ENCODE measurements at places on chromosomes 7 and 10.

DNA sequence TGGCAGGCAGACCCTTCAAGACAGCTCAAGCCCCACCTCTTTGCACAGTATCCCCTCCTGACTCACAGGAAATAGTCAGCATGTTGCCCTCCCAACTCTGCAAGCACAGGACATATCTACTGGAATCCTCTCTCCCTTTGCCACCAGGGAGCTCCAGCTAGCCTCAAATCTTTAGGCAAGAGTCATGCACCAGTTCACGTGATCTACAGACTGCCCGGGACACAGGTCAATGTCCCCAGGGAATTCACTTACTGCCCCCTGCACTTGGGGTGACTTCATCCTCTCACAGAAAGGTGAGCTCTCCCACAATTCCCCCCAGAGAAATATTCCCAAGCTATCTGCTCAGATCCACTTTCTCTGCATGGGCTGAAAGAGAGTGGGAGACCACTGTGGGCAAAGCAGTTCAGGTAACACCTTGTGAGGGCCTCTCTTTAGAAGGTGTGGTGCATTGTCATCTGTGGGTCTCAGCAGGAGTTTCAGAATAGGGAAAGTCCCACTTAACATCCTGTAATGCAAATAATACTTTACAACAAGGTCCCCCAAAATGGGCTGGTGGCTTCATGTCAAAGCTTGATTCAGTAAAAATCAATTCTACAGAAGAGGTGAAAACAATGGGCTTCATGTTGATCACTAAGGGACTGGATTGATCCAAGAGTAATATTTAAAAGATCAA, 129.9 kb downstream of the NOC3L start:
- no peak for DNase-seq
- H3K4me1 ChIP-seq = peaks cover 15% of the 10 kb centered on the region
- H3K27ac ChIP-seq = no peak overlapping the region

GRCh38 chr10:104297697-104298660, 29.0 kb downstream of the GSTO2 start:
- H3K27me3 ChIP-seq = no peaks in the 10 kb centered on the region
- peaks cover 10% of the 10 kb centered on the region for H3K4me1 ChIP-seq

- no peak overlapping the region for H3K4me3 ChIP-seq
- peaks cover 24% of the 10 kb centered on the region for H3K4me1 ChIP-seq
- H3K27me3 ChIP-seq = no peaks in the 10 kb centered on the region
Observed at GRCh38 chr7:139709485-139709884, 68.3 kb downstream of the HIPK2 start.

- no peaks in the 10 kb centered on the region for H3K36me3 ChIP-seq
- peak; percentile 94 for DNase-seq
- H3K4me3 ChIP-seq = no peak overlapping the region
- H3K4me1 ChIP-seq = peaks cover 40% of the 10 kb centered on the region
Observed at GRCh38 chr10:63711867-63712716, 190.9 kb downstream of the REEP3 start.

- H3K27ac ChIP-seq = no peak overlapping the region
- no peaks in the 10 kb centered on the region for H3K36me3 ChIP-seq
- no peaks in the 10 kb centered on the region for H3K4me1 ChIP-seq
- no peaks in the 10 kb centered on the region for H3K27me3 ChIP-seq
Observed at GRCh38 chr7:14480281-14480680, 422.3 kb downstream of the DGKB start.

- no peak overlapping the region for H3K27ac ChIP-seq
- H3K4me3 ChIP-seq = no peak overlapping the region
- H3K4me1 ChIP-seq = no peaks in the 10 kb centered on the region
- no peaks in the 10 kb centered on the region for H3K36me3 ChIP-seq
- DNase-seq = no peak
Observed at GRCh38 chr7:44955733-44956132, 23.1 kb downstream of the MYO1G start.

DNA sequence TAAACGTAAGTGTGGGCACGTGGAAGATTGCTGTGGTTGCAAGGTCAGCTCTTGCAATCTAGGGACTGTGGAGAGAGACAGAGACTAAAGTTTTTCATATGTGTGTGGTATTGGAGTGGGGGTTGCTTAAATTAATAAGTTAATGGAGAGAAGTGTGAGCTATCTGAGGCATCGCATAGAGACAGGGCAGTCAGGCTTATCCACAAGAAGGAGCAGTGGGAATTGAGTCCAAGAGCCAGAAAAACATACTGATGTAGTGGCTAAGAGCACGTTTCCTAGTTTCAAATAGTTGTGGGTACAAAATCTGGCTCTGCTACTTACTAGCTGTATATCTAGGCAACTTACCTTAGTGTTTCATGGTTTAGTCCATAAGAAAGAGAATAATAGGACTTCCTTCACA, 65.8 kb downstream of the SORCS3 start:
- no peaks in the 10 kb centered on the region for H3K36me3 ChIP-seq
- H3K27ac ChIP-seq = no peak overlapping the region
- no peak overlapping the region for H3K4me3 ChIP-seq
- no peaks in the 10 kb centered on the region for H3K4me1 ChIP-seq

GRCh38 chr10:45451407-45451806, 77.4 kb downstream of the ALOX5 start:
- DNase-seq = no peak
- no peaks in the 10 kb centered on the region for H3K36me3 ChIP-seq
- no peak overlapping the region for H3K27ac ChIP-seq
- H3K4me3 ChIP-seq = no peak overlapping the region
- H3K27me3 ChIP-seq = no peaks in the 10 kb centered on the region

DNA sequence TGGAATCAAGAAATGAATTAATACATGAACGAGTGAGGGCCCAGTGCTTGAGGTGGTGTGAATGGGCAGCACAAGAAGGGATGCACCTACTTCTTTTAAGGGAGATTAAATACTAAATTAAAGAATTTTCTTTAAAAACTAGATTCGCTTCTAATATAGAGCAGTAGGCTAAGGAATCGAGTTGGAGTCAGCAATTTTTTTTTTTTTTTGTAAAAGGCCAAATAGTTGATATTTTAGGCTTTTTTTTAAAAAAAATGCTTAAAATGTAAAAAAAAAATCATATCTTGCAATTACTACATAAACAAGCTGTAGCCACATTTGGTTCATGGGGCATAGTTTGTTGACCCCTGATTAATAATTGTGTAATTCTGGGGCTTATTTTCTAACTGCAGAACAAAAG, 31.9 kb downstream of the A1CF start:
- H3K27me3 ChIP-seq = peaks cover 6% of the 10 kb centered on the region
- no peak overlapping the region for H3K27ac ChIP-seq
- H3K4me3 ChIP-seq = no peak overlapping the region
- no peak for DNase-seq
- H3K4me1 ChIP-seq = no peaks in the 10 kb centered on the region
- H3K36me3 ChIP-seq = no peaks in the 10 kb centered on the region

- no peak for DNase-seq
- peaks cover 39% of the 10 kb centered on the region for H3K4me1 ChIP-seq
- no peaks in the 10 kb centered on the region for H3K36me3 ChIP-seq
- H3K4me3 ChIP-seq = peak within 1 kb of the TSS; percentile 46
- no peaks in the 10 kb centered on the region for H3K27me3 ChIP-seq
Observed at GRCh38 chr7:135147899-135148721, at the start of gene TMEM140. TMEM140 (plus strand) TSS chr7:135148072; CDS start chr7:135164442, 16,370 bp downstream.

DNA sequence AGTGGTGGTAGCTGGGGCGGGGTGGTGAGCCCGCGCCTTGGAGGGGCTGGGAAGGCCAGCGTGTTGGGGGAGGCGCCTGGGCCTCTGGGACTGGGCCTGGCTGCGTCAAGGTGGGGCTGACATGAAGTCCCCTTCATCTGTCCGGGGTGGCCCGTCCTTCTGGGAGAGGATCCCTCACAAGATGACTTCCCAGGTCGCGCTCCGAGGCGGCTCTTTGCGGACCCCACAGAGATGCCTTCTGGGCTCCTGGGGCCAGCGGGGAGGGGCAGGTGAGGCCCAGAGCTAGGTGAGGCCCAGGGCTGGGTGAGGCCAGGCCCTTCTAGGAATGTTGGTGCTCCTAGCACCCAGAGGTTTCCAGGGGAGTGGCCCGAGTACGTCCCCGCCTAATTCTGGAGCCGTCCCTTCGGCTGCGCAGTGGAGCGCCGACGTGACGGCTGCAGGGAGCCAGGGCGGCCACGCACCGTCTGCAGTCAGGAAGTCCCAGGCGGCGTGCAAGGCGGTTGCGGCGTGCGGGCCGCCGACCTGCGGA, 58.2 kb upstream of the NUPR2 start:
- H3K36me3 ChIP-seq = no peaks in the 10 kb centered on the region
- no peaks in the 10 kb centered on the region for H3K27me3 ChIP-seq
- no peaks in the 10 kb centered on the region for H3K4me1 ChIP-seq
- no peak overlapping the region for H3K27ac ChIP-seq
- no peak for DNase-seq
- peak overlapping the region; percentile 42 for H3K4me3 ChIP-seq

DNA sequence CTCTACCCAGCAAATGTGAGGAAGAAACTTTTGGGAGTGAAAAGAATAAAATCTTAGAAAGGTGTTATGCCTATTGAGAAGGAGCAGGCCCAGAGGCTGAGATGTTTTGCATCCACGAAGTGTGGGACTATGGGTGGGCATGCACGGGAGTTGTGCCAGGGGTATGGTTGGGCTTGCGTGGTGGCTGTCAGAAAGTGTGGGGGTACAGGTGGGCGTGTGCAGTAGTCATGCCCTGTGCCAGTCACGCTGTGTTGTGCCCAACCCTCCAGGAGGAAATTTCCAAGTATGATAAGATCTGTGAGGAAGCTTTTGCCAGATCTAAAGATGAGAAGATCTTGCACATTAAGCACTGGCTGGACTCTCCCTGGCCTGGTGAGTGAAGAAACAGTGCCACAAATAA, 52.9 kb upstream of the ZMIZ2 start:
- no peak for DNase-seq
- H3K4me1 ChIP-seq = no peaks in the 10 kb centered on the region
- no peak overlapping the region for H3K4me3 ChIP-seq
- no peaks in the 10 kb centered on the region for H3K27me3 ChIP-seq

DNA sequence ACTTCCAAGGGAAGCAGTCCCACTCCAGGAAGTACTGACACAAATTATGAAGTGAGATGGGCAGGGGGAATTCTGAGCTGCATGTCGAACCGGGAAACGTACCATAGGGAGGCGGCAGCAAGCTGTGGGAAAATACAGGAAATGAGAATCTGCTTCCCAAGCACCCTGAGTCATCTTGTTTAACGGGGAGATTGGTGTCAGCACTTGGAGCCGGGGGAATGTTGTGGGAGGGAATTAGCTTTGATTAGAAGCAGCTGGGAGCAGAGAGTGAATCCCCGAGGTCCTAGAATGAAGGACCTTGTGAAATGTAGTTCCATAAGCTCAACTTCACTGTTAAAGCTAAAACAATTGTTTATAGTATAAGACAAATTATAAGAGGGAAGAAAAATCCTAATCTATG, 141.4 kb upstream of the PRKCQ start:
- H3K4me3 ChIP-seq = no peak overlapping the region
- peak overlapping the region; percentile 14 for H3K27ac ChIP-seq
- H3K27me3 ChIP-seq = no peaks in the 10 kb centered on the region
- no peaks in the 10 kb centered on the region for H3K36me3 ChIP-seq
- no peaks in the 10 kb centered on the region for H3K4me1 ChIP-seq

DNA sequence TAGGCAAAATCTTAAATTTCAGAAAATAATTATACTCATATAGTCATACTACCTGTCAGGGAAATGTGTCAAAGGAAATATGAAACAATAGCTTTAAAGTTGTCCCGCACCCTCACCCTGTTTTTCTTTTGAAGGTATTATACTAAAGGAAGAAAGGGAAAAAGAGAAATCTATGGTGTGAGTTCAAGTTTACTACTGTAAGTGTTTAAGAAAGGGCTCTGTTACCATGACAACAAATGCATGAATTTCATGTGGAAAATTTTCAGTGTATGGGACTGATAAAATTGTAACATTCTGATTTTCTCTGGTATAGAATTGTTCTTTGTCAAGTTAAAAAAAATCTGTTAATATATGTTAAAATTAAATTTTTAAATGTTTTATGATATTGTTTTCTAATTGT, 229.8 kb downstream of the ADK start:
- H3K27me3 ChIP-seq = no peaks in the 10 kb centered on the region
- H3K4me1 ChIP-seq = no peaks in the 10 kb centered on the region
- no peak overlapping the region for H3K27ac ChIP-seq
- H3K36me3 ChIP-seq = no peaks in the 10 kb centered on the region
- H3K4me3 ChIP-seq = no peak overlapping the region

Measured in adrenal gland (tissue), 19 donors.